Stimulated activated CD4-positive, alpha-beta T cell treated with anti-CD3 and anti-CD28 coated beads, Interleukin-2, amount 100 ng/mL, for 48 hours (primary cell): ENCODE measurements at places on chromosomes 7 and 10.

DNA sequence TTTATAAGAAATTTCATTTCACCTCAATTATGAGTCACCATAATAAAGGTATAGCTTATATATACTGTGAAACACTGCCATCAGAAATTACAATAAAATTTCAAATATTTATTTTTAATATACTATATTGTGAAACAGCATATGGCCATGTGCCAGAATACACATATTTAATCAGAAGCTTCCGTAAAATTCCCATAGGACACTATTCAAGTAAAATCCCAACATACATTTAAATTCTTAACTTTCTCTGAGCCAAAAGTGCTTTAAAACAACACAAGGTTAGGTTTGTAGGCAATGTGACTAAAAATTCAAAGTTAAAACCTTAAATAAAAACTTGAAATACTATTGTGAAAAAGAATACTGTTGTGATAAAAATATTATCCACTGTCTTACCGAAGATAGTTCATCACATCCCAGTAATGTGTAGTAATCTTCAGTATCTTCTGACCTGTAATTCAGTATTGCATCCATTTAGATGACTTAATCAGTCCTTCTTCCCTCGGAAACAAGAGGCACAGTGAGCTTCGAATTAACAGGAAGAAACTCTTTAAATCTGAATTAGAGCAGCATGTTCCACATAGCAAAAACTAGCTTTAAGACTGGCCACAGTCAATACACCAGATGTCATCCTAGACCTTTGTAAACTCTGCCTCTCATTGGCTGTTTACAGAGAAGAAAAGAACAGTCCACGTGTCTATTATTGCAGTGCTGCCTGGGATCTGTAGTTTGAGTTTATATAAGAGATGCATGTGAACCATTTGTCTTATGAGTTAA is at the start of gene DNAJC12:
TSS of gene DNAJC12 (minus strand) at position 648 of the 774 bp plus-strand sequence. CDS start at position 471, 177 bp downstream.
- no peak for DNase-seq

- DNase-seq, result no peak
Observed at GRCh38 chr10:51488766-51489408, 210.5 kb downstream of the CSTF2T start.

DNA sequence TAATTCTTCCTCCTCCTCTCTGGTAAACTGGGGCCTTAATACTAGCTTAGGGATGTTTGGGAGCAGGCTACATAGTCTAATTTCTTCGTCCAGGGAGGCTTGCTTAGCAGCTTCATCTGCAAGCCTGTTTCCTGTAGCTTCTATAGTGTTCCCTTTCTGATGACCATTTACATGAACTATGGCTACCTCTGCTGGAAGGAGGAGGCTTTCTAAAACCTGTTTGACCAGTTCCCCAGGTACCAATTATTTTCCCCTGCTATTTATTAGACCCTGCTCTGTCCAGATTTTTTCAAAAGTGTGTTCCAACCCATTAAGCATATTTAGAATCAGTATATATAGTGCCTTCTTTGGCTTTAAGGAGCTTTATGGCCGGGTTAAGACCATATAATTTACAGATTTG is 38.8 kb upstream of the DNAH11 start:
- DNase-seq, result no peak

- no peak for DNase-seq
Observed at GRCh38 chr10:127922675-127923366, 15.9 kb downstream of the PTPRE start.

DNA sequence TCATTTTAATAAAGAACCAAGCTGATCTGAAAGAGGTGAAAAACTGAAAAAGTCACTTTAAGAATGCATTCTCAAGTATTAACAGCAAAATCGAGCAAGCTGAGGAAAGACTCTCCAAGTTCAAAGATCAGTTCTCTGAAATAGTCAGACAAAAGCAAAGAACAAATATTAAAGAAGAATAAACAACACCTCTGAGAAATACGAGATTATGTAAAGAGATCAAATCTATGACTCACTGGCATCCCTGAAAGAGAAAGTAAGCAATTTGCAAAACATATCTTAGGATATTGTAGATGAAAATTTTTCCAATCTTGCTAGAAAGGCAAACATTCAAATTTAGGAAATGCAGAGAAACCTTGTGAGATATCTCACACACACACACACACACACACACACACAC is 138.4 kb upstream of the HGF start:
- DNase-seq, result no peak

GRCh38 chr10:14602807-14603533 is 171.7 kb downstream of the FAM107B start:
- no peak for DNase-seq

DNA sequence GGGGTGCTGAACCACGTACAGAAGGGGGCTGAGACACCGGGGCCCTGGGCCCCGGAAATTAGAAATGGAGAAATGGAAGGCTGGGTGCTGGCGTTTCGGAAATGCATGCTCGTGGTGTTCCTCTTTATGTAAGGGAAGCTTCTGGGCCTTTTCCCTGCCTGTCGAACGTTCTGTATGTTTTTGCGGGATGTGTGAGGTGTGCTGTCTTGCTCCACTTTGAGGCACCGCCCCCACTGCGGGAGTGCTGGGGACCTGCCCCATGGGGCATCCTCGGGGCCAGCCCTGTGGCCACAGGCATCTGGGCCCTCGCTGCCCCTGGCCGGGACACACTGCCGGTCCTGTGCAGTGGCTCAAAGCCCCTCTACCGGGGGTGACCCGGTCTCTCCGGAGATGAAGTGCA is 1.7 kb upstream of the VENTX start:
- DNase-seq, result no peak

- DNase-seq, result no peak
Observed at GRCh38 chr10:90917968-90918318, 2.9 kb downstream of the ANKRD1 start.

DNA sequence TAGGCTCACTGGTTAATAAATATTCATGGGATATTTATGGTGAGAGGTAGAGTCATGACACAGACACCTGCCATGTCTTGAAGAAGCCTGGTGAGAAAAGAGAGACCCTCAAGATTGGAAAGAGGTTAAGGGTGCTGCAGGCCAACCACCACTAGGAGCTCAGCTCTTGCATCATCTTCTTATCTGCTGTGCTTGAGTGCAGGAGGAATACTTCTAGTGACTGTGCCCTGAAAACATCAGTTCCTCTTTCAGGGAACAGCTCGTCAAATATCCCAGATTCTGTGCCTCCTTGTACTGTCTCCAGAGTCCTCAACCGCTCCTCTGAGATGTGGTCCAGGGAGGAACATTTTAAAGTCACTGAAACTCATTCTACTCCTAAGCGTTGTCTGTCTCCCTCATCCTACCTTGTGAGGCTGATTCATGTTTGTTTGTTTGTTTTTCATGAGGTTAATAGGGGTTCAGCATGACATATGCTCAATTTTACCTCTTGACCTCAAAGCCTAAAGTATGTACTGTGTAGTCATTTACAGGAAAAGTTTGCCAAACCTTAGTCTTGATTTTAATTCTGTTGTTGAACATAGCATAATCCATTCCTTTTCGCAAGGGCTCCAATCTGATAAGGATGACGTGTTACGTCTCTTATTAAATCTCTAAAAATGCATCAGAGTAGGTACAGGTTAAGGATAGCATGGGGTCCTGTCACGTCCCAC is 293.1 kb downstream of the C7orf25 start:
- DNase-seq, result no peak

DNA sequence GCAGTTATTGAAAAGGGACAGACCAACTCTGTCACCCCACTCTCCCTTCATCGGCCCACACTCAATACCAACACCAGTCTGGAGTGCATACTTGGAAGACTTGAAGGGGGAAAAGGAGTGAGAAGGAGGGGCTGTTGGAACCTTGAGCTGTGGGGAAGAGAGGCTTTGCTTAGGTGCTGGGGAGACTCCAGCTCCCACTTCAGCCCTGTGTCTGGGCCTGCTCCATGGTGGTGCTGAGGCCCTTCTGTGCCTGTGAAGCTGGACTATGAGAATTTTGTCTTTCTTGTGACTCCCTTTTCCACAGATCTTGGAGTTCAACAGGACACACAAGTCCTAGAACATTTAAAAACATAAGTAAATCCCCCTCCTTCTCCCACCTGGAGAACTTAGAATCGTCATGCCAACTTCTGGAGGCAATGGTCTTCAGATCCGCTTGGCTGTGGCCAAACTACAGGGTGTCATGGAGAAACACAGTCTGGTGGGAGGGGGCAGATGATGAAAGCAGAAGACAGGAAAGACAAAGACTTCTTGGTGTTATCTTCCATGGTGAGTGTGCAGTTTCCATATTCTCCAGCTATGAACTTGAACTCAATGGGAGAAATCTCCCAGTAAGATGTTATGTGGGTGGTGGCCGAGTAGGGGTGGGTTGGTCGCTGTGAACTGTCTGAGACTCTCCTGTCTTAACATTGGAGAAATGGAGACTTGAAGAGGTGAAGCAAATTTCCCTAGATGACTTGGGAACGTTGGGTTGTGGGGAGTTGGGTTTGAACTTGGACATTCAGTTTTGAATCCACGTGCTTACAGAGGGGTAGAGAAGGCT is 18.4 kb upstream of the GIMAP8 start:
- DNase-seq, result no peak

DNA sequence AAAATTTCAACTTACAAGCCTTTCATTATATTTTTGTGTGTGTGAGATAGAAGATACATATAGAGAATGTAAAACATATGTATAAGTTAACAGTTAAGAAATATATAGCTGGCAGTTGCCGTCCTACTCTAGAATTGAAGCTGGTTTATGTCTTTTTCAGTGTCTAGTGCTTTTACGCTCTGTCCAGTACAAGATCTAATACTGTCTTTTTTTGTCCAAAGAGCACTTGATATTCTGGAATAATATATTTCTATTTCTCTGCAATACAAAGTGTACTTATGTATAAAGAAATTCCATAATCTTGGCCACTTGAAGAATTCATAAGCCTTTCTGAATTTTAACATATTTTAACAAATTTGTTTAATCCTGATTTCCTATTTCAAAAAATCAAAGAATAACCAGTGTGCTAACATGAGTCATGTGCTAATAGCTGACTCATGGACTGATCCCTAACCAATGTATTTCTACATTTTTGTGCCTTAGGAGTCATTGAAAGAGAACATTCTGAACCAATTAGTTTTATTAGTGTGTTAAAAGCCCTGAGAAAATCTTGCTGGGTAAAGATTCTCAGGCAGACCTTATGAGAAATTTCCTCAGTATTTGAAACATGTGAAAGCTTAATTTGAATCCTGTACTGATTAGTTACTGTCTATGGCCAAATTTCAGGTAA is 73.2 kb upstream of the CCAR1 start:
- no peak for DNase-seq

GRCh38 chr7:75650062-75650461 is 88.7 kb downstream of the HIP1 start:
- no peak for DNase-seq

DNA sequence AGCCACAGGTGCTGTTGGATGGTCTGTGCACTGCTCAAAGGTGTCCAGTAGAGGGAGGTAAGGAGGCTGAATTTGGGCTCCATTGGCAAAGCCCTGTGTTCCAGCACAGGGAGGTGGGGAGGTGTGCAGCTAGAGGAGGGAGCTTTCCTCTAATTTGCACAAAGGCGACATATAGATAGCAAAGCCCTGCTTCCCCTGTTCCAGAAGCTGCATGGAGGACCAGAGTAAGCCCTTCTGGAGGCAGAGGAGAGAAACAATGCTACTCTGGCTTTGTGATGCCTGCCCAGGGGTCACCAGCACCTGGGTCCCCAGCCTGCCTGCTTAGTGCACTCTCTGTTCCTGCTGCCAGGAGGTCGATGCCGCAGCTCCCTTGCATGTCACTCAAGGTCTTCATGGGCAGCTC is 3.4 kb upstream of the ARHGAP22 start:
- DNase-seq, result peak; percentile 10

GRCh38 chr10:29948881-29949355 is 110.5 kb downstream of the JCAD start:
- no peak for DNase-seq

GRCh38 chr7:149728491-149729375 is 44.7 kb downstream of the ZNF467 start:
- no peak for DNase-seq

DNA sequence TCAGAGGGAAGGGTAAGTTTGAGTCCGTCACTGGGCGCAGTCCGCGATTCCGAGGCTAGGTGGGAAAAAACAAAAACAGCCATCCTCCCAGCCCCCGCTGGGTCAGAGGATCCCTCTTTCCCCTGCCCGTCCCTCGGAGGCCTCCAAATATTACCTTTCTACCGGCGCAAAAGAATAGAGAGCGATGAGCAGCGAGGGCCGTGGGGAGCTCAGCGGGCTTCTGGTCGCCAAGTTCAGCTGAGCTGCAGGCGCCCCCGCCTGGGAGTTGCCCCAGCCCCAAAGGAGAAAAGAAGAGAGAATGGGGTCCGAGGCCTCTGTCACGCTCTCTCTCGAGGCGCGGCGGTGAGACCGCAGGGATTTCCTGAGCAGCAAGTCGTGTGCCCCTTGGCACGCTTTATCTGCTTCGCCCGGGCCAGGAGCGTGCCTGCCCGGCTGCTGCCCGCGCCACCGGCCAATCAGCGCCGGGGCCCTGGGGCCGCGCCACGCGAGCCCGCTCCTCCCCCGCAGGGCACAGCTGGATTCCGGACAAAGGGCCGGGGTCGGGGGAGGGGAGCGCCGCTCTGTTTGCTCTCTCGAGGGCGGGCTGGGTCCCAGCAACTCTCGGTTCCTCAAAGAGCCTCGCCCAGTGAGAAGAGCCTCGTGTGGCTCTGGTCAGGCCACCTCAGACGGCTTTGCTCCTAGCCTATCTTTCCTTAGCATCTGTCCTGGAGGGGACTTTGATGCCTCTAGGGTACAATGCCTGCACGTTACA is at the start of gene NEUROG3:
TSS of gene NEUROG3 (minus strand) at position 367 of the 751 bp plus-strand sequence. CDS start 379 bp downstream, outside the sequence.
- no peak for DNase-seq

GRCh38 chr7:132240262-132240661 is 336.0 kb downstream of the PLXNA4 start:
- DNase-seq, result no peak

GRCh38 chr10:6115411-6115810 is 26.6 kb downstream of the RBM17 start:
- no peak for DNase-seq

GRCh38 chr10:4050061-4050460 is 265.1 kb upstream of the KLF6 start:
- DNase-seq, result no peak

GRCh38 chr10:122096705-122097104 is 107.7 kb downstream of the TACC2 start:
- DNase-seq, result no peak

DNA sequence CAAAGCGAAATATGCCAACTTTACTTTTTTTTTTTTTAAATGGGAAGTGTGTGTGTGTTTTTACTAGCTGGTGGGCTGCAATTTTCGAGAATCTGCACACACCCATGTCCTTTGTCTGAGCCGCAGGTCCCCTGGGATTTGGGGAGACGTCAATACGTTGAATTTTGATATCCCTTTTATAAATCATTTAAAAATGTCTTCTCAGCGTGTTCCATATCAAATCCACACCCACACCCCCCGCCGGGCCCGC is 404 bp upstream of the FMC1 start:
- DNase-seq, result no peak

GRCh38 chr7:22845221-22845834 is 22.7 kb upstream of the TOMM7 start:
- no peak for DNase-seq

GRCh38 chr7:68245688-68246087 is 1249.1 kb downstream of the TYW1 start:
- DNase-seq, result no peak

GRCh38 chr7:43735403-43735801 is 6.1 kb upstream of the COA1 start:
- no peak for DNase-seq
